ENCODE measurements at places on chromosomes 7 and 10.

- no peak for DNase-seq
These were observed 42.9 kb downstream of the PLPP4 start for GRCh38 chr10:120499883-120500282.

DNA sequence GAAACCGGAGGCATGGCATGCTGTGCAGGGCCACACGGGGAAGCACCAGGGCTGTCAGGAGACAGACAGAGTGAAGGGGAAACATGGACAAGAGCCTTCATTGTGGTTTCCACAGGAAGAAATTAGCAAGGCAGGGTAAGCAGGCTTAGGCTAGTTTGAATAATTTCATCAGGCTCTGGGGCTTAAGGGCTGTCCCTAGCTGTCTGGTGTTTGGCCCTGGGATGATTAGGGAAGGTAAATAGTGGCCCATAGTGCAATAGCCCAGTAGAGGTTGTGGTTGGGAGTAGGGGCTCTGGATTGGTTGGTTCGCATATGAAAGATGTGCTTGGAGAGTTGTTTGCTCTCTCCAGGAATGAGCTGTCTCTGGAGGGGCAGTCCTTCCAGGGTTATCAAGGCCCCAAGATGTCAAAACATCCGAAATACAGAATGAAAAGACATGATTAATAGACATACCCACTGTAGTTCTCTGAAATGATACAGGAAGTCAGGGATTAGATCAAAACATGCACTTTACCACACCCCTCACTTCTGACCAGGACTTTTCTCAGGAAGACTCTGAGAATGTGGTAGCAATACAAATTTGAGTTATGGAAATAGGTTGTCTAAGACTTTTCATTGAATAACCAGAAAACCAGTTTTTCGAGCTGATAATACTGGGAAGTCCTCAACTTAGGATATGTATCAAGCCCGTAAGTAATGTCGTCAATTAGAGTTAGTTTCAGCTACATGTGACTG is 224.9 kb upstream of the NFE2L3 start:
- no peak for DNase-seq

DNA sequence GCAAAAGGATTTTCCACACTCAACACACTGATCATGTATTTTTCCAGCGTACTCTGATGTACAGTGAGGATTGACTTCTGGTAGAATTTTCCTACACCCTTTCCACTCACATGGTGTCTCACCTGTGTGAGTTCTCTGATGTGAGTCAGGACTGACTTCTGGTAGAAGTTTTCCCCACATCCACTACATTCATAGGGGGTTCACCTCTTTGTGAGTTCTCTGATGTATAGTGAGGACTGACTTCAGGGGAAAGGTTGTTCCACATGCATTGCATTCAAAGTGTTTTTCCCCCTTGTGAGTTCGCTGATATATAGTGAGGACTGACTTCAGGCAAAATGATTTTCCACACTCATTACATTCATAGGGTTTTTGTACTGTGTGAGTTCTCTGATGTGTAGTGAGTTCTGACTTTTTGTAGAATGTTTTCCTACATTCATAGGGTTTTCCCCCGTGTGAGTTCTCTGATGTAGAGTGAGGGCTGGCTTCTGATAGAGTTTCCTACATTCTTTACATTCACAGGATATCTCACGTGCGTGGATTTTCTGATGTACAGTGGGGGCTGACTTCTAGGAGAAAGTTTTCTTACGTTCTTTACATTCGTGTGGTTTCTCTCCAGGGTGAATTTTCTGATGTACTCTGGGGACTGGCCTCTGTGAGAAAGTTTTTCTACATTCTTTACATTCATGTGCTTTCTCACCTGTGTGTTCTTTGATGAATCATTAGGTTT is 146.5 kb downstream of the GLRX3 start:
- no peak for DNase-seq

DNA sequence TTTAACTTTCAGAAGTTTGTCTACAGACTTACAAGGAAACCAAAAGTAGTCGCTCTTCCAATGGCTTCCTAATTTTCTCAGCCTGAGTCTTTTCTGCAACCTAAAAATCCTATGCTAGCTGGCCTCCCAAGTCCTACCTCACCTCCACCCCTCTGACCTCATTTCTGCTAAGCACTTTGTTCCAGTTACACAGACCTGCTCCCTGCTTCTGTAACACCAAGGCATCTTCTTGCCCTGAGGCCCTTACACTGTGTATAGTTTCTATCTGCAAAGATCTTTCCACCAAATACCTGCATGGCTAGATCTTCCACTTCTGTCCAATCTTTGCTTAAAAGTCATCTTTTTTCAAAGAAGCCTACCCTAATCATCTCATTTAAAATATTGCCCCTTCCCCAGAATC is 1.9 kb upstream of the SNX13 start:
- DNase-seq: no peak

DNA sequence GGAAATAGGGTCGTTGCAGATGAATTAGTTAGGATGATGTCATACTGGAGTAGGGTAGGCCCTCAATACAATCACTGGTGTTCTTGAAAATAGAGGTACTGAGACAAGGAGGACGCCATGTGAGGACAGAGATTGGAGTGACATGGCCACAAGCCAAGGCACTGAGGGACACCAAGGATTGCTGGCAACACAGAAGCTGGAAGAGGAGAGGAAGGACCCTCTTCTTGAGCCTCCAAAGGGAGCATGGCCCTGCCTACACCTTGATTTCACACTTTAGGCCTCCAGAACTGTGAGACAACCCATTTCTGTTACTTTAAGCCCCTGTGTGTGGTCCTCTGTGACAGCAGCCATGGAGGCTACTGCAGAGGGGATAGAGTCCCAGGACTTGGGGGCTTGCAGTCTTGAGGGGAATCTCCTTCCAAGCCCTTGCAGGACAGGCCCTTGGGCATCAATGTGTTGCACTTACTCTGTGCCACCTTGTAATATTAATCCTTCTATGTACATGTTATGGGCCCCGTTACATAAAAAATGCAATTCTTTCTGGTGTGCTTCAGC is 3.7 kb upstream of the AOC1 start:
- peak; percentile 27 for DNase-seq
